Body of pancreas (tissue), 4 donors: ENCODE measurements at places on chromosomes 4 and X.

- no peak for DNase-seq
Observed at GRCh38 chrX:49266523-49267445, 2.3 kb upstream of the FOXP3 start.

DNA sequence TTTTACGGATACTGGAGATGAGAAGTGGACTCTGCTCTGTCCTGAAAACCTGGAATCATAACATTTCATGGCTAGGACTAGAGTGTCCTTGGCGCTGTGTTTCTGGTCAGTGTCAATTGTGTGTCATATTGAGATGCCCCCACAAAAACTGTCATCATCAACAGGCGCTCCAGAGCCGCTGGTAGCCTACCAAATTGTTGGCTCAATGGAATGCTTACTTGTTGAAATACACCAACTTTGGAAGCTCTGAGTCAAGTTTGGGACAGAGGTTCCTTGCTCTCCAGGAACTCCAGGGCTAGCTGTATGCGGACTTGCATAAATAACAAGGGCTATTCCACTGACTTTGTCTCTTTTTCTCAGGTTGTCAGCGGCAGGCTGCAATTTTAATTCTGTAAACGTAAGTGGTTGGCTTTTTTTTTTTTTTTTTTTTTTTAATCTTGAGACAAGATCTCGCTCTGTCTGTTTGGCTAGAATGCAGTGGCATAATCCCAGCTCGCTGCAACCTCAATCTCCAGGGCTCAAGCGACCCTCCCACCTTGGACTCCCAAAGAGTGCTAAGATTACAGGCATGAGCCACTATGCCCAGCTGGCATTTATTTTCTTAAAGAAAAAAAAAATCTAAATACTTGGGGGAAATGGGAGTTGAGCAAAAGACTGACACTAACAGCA is 871 bp upstream of the HPGD start:
- no peak for DNase-seq

- DNase-seq: no peak
Observed at GRCh38 chr4:138845054-138845453, 170.5 kb upstream of the NOCT start.

GRCh38 chr4:180587379-180587778 is 1655.8 kb upstream of the TENM3 start:
- DNase-seq: no peak

GRCh38 chr4:184906480-184907097 is 80.8 kb upstream of the ACSL1 start:
- DNase-seq: no peak

DNA sequence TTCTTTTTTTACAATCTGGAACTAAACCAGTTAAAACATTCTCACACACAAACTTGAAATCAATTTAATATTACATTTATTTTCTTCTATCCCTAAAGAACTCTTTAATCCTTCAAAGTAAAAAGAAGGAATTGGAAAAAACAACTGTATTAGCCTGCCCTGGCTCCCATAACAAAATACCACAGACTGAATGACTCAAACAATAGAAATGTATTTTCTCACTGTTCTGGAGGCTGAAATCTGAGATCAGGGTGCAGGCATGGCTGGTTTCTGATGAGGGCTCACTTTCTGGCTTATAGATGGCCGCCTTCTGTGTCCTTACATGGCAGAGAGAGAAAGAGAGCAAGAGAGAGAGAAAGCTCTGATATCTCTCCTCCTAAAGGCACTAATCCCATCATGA is 149.4 kb downstream of the PDGFRA start:
- DNase-seq: no peak
